Epithelial cell of proximal tubule (primary cell): ENCODE measurements at places on chromosomes 1 and 21.

DNA sequence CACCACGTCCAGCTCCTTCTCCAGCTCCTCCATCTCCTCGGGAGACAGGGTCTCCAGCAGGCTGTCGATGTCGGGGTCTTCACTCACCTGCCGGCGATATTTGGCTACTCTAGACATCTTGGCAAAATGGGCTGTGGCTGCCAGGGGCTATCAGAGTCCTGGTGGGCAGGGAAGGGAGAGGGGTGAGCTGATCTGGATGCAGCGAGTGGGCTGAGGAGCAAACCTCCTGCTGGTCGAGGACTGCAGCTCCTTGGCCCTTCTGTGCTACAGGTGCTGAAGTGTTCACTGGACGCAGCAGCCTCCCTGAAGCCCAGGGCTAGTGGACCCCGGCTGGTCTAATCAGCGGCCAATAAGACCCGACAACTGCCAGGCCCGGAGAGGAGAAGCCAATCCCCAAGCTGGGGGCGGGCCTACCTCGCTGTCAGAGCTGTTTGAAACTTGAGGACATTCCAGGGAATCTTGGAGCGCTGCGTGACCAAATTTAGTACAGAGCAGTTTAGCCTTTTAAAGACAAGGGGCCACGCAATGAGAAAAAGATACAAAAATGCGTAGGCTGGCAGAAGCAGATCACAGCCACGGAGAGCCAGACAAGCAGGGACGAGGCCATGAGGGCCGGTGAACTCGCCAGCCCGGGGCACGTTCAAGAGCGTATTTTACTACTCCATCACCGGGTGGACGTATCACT lies at the start of gene LMOD1:
Gene LMOD1, minus strand, starts transcription at position 325 of the 685 bp plus-strand sequence. Its CDS starts 208 bp downstream, at position 117.
- peak; percentile 35 for DNase-seq

DNA sequence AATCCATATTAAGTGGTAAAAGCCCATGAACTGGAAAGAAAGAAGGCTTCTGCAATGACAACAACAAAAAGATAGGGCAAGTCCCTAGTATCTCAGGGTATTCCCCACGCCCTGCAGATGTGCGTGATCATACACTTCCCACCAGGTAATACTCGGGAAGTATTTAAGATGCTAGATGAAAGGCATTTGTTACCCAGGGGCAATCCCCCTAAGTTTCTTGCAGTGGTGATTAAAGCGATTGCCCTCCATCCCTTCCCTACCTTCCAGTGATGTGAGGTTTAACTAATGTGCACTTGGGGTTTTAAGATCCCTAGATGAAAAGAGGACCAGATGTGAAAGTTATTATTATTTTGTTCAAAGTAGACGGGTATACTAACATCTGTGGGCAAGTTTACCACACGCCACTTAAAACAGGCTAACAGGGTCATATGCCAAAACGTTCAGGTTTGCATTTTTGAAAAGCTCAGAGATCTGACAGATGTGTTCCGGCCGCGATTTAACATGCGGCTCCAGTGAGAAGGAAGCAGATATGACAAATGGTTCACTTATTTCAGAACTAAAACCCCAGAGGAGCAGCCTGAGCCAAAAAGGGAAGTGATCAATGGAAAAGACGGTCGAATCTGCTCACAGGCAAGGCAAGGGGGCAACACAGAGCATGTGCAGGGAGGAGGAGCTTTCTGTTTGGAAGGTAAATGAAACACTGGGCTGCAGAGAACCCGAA lies 17.4 kb downstream of the TIAM1 start:
- DNase-seq: no peak

DNA sequence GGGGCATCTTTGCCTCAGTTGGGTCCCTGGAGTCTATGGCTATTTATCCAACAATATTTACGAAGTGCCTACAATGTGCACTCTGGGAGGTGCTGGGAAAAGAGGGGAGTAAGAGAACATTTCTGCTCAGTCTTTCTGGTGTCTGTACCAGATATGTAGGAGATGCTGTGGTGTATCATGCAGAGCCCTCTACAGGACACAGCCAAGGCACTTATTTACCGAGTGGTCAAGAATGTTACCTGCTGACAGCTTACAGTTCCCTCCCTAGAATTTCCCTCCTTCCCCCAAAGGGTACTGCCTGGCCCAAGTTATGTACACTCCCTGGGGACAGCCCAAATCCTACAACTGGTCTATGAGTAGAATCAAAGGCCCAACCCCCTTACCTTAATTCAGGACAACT lies 177.7 kb downstream of the C1orf94 start:
- DNase-seq: no peak

GRCh38 chr1:22710701-22711049 lies at the start of gene EPHB2:
EPHB2 (plus strand) TSS chr1:22710839; CDS start chr1:22710983, 144 bp downstream.
- DNase-seq: no peak

GRCh38 chr1:165938844-165939243 lies 111.4 kb downstream of the UCK2 start:
- DNase-seq: no peak

DNA sequence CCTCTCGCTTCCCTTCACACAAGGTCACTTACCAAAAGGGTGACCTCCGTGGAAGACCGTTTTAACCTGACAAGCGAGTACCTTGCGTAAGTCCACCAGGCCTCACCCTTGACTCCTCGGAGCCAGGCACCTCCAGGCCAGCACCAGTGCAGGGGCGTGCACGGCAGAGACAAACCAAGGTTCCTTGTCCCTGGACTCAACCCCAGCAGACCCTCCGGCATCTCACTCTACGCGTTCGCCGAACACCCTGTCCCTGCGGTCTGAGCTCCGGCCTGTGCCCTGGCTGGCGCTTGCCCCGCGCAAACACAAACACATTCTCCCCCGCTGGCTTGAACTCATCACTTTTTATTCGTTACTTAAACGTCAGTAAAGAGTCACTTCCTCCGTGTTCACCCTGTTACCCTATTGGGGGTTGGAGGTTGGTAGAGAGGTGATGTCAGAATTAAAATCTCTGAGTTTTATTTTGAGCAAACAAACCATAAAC lies 4.5 kb downstream of the TBX15 start:
- DNase-seq: no peak

DNA sequence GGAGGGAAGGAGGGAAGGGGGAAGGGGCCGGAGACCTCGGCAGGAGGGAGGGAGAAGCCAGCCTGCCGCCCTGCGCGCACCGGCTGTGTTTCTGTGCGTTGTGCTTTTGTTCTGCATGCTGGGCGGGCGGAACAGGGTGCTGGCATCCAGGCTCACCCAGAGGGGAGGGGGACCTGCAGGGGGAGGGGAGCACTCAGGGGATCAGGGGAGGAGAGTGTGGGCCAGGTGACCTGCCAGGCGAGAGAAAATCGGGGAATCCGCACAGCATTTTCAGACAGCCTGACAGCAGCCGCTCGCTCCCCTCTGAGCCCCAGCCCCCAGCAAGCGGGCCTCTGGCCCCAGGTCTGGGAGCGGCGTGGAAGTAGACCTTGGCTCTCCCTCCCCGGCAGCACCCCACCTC lies 54.7 kb downstream of the RIPK4 start:
- no peak for DNase-seq

GRCh38 chr1:40630488-40631223 lies 34.8 kb downstream of the RIMS3 start:
- DNase-seq: no peak

DNA sequence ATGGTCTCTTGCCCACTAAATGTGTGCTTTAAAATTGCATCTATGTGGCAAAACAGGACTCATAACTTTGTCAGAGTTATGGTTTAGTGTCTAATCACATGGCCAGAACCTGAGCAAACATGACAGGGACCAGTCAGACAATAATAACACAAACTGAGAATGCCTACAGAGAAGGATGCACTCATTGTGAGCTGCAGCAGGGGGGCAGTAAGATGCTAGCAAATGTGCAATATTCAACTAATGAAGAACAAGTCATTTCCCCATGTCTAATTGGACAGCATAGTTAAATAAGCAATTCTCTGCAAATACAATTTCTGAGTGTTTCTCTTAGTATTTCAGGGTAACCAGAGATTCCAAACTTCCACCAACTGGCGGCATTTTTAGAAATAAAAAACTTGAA lies 30.8 kb downstream of the SPAG17 start:
- no peak for DNase-seq

GRCh38 chr1:113978863-113979702 lies at the start of gene OLFML3:
OLFML3 (plus strand) TSS chr1:113979474; CDS start chr1:113979517, 43 bp downstream.
- DNase-seq: peak; percentile 51

GRCh38 chr1:193538680-193539079 lies 352.3 kb upstream of the B3GALT2 start:
- DNase-seq: no peak

DNA sequence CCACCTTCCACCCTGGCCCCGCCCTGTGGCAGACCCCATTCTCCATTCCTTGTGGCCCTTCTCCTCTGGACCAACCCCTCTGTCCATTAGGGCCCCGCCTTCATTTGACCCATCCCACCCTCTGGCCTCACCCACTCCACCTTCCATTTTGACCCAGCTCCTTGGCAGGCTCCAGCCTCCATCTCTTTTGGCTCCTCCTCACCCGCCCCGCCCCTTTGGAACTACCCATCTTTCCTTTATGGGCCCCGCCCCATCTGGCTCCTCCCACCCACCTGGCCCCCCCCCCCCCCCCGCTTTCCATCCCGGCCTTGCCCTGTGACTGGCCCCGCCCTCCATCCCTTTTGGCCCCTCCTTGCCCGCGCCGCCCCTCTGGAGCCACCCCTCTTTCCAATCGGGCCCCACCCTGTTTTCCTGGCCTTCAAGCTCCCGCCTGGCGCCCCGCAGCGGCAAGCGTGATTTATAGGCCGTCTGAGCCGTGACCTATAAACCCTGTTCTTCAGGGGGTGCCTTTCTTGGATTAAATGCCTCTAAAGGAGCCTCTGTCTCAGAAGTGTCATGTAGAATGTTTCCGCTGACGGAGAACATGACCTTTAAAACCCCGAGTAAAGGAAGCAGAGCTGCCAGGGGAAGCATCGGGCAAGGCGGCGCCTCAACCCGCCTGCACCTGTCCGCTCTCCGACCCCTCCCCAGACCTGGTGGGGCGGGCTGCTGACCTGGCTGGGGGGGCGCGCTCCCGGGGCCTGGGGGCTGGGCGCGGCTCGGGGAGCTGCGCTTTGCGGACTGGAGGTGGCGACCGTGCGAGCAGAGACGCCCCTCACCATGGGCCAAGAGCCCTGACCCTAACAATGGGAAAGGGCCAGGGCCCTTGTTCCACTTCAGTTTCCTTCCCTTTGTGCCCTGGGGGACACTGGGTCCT lies 178.0 kb downstream of the CAMTA1 start:
- no peak for DNase-seq

GRCh38 chr21:43315244-43316137 lies 111.4 kb downstream of the SIK1 start:
- no peak for DNase-seq

DNA sequence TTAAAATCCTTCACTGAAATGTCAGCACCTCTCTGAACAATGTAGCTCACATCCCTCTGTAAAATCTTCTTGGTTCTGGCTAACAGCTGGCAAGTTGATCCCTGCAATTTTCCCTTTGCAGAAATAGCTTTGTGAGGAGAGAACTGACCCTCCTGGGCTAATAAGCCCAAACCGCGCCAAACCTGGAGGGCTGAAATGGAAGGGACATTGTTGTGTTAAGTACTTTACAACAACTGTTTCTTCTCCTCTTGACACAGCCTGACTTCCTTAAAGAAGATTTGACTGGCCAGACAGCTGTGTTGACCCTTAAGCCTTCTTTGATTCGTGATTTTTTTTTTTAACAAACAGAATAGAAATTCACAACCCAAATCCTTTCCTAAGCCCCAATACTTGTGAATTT lies 5.7 kb downstream of the LMX1A start:
- no peak for DNase-seq

DNA sequence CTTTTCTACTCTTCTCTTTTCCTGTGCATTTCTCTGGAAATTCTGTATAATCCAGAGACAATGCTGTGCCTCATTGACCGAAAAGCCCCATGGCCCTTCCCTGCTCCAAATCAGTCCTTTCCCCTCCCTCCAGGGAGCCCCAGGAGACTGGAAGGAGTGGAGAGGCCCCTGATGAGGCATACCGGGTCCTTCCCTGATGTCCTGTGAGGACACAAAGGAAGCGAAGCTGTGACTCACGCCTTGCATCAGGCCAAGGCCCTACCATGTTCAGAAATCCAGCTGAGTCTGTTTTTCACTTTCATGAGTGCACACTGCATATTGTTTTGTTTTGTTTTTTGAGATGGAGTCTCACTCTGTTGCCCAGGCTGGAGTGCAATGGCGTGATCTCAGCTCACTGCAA lies 38.7 kb upstream of the BECN2 start:
- DNase-seq: no peak

GRCh38 chr21:36964398-36964797 lies 2.1 kb downstream of the HLCS start:
- no peak for DNase-seq

DNA sequence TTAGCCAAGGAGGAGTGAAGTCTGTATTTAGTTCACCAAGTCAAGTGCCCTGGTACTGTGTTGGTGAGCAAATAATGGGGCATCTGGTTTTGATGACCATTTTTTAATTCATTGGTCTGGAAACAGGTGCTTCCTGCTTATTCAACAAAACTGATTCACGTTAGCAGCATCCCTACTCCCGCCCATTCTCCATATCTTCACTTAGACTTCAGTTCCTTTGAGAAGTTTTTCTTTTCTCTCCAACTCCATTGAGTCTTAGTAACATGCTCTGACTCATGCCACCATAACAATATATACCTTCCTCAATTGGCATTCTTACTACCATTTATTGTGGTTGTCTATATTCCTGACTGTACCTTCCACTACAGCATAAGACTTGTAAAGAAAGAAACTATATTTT lies 468.9 kb downstream of the DPYD start:
- no peak for DNase-seq

DNA sequence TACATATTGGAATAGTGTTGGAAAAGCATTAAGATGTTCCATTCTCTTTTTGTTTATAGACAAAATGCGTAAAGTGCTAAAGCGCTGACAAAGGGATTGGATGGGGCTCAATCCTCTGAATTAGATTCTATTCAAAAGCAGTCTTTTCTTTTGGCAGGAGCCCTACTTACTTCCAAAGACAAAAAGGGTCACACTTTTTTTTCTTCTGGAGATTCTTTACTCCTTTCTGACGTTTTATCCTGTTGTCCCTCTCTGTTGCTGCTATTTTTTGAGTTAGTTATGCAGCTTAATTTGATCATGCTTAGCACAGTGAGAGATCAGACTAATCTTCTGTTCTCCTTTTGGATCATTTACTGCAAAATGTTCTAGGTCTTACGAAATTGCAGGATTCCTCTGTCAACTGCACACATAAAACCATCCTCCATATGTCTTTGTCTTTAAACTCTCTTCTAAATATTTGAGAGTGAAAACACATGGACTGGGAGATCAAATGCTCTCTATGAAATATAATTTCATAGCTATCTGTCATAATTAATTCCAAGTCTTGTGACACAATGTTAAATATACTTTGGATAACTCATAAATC lies 656.4 kb upstream of the ADGRL2 start:
- DNase-seq: no peak
